ENCODE measurements at places on chromosomes 1 and 21.

GRCh38 chr1:247557926-247558674 is 9.2 kb downstream of the GCSAML start:
- no peak for DNase-seq

GRCh38 chr1:66834926-66835325 is 33.9 kb upstream of the INSL5 start:
- DNase-seq, result no peak

- DNase-seq, result peak; percentile 61
These were observed 5.0 kb downstream of the JMJD4 start for GRCh38 chr1:227729881-227730629.

GRCh38 chr1:81936853-81937252 is 136.1 kb downstream of the ADGRL2 start:
- no peak for DNase-seq

- no peak for DNase-seq
These were observed 62.1 kb downstream of the B3GALT5 start for GRCh38 chr21:39674801-39675200.

DNA sequence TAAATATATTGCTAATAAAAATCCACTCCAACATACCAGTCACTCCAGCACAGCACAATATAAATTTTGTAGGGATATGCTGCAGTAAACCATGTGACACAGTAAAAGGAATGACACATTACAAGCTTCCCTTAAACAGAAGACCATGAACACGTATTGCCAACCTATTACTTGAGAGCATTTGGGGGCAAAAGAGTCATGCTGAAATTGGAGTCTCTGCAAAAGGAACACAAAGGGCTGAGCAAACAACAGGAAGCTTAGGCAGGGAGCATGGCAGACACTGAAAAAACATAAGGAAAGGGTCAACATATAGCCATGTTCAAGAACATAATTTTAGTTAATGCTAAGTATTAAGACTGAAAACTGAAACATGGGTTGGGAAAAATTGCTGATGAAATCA is 214.5 kb downstream of the SMYD3 start:
- DNase-seq, result no peak

DNA sequence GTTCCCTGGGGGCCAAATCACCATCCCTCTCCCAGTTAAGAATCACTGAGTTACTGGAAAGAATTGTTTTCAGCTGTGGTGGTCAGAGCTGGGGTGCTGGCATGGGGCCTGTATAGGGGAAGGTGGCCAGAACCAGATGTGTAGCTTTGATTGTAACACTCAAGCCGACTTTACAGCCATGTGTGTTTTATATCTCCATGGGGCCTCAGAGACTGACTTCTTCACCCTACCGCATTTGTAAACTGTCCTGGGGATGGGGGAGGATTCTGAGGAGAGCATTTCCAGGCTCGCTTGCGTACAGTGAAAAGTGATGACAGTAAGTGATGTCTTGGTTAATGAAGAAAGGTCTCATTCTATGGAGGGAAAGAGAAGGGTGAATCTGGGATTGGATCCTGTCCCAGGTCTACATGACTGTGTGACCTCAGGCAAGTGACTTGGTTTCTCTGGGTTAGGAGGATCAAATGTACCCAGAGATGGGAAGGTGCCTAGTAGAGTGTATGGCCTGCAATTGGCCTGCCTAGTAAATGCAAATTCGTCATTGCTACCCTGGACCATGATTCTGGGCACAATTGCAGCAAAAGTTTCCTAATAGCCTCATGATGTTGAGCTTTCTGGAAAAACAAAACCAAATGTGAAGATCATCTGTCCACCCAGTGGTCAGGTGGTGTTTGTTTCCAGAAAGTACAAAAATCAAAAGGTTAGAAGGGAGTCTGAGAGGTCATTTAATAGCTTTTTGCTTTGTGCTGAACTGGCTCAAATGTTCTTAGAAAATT is 49.7 kb upstream of the RCC2 start:
- no peak for DNase-seq

GRCh38 chr1:98331243-98331642 is 330.3 kb upstream of the SNX7 start:
- no peak for DNase-seq

- DNase-seq, result no peak
These were observed 13.9 kb downstream of the ARHGEF19 start for GRCh38 chr1:16198444-16199156.

DNA sequence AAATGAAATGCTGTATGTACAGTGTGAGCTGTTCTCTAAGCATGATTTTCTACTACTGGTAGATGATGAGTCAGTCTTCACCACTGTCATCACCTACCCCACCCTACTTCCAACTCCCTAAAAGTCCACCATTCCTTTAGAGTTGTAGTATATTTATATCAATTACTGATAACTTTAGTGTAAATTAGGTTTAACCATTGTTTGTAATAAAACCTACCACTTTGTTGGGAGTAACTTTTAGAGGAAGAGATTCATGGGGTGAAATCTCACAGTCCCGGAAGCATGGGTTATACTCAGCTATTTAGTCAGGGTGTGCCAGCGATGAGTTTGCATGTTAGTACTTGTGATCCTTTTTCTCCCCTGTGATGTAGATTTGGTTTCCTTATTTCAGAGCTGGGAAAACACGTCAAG is 17.1 kb downstream of the MORC3 start:
- no peak for DNase-seq

GRCh38 chr1:39050001-39050400 is 23.9 kb downstream of the NDUFS5 start:
- no peak for DNase-seq

- DNase-seq, result no peak
These were observed 26.6 kb upstream of the CD84 start for GRCh38 chr1:160605792-160606479.

DNA sequence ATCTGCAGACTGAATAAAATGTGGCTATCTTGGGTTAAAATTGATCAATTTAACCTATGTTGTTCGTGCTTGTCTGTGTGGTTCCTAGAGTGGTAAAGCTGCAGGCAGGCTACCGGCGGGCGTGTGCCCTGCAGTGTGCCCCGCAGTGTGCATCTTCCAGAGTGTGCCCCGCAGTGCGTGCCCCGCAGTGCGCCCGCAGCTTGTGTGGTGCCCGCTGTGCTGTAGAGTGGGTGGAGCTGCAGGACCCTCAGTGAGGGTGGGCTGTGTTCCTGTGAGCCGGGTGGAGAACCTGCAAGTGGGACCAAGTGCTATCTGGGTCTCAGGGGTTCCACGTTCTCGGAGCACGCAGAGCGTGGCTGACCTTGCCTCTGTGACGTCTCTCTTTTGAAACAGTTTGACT is 10.7 kb downstream of the RRP1 start:
- DNase-seq, result no peak
